ENCODE measurements at places on chromosomes 11 and 22.

DNA sequence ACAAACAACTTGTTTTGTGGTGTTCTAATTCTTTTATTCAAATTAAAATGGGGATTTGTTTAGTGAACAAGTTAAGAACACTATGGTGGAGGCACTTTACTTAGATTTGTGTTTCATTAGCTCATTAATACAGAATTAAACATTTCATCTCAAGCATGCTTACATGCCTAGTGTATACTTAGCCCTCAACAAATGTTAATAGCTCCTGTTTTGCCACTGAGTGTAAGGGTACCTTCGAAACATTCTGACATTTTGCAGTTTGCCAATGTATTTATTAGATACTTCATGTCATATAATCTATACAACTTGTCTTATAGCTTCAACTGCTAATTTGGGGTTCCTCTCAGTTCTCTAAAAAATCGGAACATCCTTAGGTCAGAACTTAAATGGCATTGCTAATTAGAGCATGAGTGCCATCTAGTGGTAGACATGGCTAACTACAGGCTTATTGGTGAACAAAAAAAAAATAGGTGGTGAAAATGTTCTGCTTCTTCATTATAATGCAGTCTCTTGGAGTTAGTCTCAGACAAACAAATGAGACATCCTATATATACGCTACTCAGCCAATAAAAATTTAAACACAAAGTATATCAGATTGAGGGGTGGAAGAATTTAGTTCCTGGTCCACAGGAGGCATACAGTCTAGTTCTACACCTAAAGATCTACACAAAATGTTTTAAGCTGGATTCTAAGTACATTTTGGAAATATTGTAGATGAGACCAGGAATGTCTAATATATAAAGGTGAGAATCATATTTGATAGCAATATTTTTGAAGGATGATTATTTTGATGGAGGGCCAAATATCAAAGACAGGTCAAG lies 4.9 kb upstream of the CNTN5 start:
- no peak for DNase-seq

DNA sequence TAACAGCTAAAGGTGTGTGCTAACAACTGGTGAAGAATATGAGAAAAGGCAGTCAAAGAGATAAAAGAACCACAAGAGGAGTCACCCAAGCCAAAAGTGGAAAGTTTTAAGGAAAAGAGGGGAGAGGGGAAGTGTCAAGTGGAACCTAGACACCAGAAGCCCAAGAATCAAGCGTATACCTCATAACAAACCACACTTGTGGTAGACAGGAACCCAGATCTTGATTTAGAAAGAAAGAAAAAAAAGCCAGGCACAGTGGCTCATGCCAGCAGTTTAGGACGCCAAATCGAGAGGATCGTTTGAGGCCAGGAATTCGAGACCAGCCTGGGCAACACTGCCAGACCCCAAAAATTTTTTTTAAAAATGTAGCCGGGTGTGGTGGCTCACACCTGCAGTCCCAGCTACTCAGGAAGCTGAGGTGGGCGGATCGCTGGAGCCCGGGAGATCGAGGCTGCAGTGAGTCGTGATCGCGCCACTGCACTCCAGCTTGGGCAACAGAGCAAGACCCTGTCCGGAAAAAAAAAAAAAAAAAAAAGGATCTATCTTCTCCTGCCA lies 877 bp downstream of the SLC25A17 start:
- no peak for DNase-seq

- DNase-seq, result no peak
These were observed 5.7 kb downstream of the CTSD start for GRCh38 chr11:1757861-1758610.

- no peak for DNase-seq
These were observed 66.7 kb downstream of the MICAL3 start for GRCh38 chr22:17957693-17958092.

DNA sequence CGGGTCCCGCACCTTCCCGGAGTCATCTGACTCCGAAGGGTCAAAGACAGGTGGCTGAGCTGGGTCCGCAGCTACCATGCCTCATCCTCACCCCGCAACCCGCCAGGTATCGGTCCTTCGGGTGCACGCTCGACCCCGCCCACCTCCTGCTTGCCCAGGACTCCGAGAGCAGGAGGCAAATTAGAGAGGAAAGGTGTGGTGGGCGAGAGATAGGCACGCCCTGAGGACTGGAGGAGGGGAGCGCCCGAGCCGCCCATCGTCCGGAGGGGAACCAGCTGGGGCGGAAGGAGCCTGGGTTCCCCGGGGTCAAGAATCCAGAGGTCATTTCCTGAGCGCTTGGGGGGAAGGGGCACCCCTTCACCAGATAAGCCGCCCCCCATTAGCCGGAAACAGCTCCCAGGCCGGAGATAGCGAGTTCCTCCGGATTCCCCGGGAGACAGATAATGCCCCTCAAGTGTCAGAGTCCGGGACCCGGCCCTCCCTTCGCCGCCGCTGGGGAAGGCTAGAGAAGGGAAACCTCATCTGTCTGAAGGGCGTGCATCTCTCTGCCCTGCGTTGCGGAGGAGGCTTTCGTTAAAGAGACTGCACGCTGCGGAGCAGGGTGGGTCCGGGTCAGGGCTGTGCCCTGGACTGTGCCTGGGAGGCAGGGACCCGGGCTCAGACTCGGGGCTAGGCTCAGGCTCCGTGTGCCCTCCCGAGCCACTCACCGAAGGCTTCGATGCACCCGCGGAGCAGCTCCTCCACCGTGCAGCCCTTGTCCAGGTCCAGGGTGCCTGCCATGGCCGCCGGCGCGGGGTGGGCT lies 1.7 kb downstream of the RASGRP2 start:
- DNase-seq, result peak; percentile 58

DNA sequence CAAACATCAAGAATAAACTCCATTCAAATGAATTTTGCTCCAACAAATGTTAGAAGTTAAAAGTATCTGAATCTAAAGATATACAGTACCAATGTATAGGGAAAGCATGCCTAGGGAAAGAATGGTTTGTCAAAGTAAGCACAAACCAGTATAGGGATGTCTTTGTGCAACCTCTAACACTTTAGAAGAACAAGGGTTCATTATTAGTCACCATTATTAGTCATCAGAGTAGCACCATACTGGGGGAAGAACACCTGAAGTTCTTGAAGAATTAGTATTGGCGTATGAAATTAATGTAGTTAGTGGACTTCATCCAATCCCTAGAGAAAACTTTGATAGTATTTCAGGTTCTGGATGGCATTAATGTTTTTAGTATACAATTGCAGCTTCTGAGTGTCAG lies 943.7 kb downstream of the METTL15 start:
- no peak for DNase-seq

DNA sequence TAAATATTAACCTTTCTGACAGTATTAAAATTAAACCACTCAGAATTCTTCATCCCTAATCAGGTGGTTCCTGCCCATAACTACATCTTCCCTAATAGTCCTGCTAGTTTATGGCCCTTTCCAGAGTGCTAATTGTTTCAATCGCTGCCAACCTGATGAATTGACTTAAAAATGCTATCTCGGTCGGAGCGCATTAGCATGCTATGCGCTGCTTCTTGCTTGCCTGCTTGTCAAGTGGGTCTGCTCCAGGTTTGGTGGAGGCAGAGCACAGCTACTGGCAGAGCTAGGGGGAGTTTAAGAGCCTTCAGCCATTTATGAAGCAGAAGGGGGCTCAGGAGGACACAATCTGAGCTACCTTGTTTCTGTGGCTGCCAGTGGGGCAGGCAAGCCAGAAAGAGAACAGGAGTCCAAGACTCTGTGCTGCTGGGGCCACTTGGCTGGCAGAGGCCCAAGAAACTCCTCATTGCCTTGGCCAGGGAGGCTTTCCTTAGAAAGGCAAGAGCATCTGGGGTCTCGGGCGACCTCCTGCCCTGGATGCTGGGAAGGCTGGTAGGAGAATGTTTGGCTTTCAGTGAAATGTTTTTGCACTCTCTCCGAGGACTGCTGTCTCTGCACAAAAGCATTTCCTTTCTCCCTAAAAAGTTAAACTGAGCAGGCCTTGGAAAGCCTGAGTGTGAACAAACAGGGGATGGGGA lies 62.1 kb upstream of the PHOX2A start:
- no peak for DNase-seq

DNA sequence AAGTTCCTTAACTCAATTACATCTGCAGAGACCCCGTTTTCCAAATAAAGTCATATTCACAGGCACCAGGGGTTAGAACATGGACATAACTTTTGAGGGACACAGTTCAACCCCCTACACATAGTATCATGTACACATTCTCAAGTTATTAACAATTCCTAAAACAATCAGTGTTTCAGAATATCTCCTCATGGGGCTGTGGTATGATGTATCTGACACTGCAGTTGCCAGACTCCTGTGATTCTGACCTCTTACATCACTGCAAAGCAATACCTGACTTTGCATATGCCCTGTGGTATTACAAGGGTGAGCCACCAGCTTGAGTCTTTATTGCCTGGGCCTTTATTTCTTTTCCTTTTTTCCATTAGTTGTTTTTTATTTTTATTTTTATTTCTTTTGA lies 141.7 kb downstream of the COMMD9 start:
- DNase-seq, result no peak

DNA sequence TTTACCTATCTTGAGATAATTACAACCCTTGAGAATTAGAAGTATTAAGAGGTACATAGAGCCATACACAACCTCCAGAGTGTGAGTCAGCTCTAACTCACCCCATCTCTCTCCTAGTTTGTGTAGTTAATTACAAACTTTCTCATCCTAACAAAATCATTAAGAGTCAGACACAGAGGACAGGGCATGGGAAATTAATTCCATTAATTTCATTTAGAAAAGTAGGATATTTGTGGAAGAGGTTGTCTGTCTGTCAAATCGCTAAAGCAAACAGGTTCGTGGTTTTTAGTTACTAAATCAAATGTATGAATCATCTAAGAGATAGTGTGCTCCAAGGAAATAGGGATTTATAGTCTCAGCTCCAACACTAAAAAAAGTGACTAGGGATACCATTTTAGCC lies 1261.4 kb upstream of the TENM4 start:
- no peak for DNase-seq

GRCh38 chr11:393219-394033 lies 583 bp upstream of the PKP3 start:
- no peak for DNase-seq

DNA sequence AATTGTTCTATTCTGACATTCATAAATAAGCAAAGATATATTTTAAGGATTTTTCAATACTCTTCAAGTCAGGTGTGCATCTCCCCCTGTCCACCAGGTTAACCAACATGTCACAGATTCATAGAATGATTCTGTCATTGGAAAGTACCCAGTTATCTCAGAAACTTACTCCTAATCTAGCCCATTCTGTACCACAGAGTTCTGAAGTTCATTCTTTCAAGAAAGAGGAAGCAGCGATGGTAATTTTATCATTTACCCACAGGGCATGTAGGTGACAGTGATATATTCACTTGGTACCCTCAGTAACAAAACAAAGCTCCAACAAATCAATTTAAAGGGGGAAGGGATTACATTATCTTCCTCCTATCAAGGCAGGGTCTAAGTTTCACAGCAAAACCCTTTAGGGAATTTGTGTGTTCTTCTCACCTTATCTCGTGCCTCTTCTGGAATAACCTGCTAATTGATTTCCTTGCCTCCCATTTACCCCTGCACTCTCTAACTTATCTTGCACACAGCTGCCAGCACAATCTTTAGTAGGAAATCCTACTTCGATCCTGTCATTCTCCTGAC lies 19.0 kb upstream of the MPPED2 start:
- no peak for DNase-seq

- DNase-seq, result no peak
These were observed 3.8 kb downstream of the ZFPL1 start for GRCh38 chr11:65087827-65088226.

- DNase-seq, result peak; percentile 20
These were observed 57.5 kb downstream of the C22orf31 start for GRCh38 chr22:29003975-29004646.

GRCh38 chr11:29781268-29781667 lies 235.6 kb downstream of the KCNA4 start:
- DNase-seq, result no peak

DNA sequence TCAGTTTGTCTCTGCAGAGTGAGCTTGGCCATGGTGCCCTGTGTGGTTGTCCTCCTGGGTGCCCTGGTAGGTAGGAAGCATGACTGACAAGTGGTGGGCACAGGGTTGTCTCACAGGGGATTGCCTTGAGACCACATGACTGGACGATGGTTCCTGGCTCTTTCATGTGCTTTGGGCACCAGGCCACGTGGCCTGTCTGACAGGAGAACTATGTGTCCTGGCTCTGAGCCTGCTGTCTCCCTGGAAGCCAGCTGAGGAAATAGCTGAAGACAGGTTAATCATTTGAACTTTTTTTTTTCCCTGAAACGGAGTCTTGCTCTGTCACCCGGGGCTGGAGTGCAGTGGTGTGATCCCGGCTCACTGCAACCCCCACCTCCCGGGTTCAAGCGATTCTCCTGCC lies 93.2 kb downstream of the LDLRAD3 start:
- DNase-seq, result no peak

GRCh38 chr11:61539006-61539405 lies 30.5 kb downstream of the LRRC10B start:
- no peak for DNase-seq

DNA sequence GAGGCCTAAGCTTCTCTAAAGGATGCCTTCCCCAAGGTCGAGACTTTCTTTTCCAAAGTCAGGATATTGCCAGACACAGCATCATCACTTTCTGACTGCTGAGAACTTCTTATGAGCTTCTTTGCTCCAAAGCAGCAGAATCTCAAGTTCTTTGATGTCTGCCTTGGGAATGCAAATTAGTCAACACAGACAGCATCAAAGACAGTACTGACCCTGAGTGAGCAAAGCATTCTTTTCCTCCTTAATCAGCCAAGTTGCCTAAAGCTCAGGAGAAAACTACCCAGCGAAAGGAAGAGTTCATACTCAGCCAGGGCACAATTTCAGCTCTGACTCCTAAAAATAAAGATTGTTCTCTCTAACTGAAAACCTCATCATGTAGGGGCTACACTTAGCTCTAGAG lies 98.0 kb downstream of the SLC36A4 start:
- no peak for DNase-seq

DNA sequence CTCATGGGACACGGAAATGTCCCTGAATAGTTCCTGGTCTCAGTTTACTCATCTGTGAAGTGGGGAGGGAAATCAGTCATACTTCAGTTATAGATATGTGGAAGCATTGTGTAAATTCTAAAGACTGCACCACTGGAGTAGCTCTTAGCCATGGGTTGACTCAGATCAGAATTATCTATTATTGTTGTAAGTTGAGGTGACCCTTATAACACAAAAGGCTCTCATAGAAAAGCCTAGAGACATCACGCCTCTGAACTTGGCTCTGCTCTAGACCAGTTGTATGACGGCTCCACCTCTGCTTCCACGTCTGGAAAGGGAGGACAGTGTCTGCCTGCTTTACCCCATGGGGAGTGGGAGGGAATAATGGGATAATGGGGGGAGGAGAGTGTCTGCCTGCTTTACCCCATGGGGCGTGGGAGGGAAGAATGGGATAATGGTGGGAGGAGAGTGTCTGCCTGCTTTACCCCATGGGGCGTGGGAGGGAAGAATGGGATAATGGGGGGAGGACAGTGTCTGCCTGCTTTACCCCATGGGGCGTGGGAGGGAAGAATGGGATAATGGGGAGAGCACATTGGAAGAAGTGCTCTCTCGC lies 98.2 kb downstream of the AMOTL1 start:
- DNase-seq, result no peak

- no peak for DNase-seq
These were observed 138.5 kb downstream of the NXPE2 start for GRCh38 chr11:114816791-114817190.

Measured in endothelial cell (in vitro differentiated cells).